Forelimb muscle (tissue), 1 donor: ENCODE measurements at places on chromosomes 12 and 14.
A peak's percentile ranks its signal among the peaks of the same experiment; 100 is the strongest.

GRCh38 chr14:30521899-30522736, 36.8 kb upstream of the G2E3 start:
- peak; percentile 16 for DNase-seq

DNA sequence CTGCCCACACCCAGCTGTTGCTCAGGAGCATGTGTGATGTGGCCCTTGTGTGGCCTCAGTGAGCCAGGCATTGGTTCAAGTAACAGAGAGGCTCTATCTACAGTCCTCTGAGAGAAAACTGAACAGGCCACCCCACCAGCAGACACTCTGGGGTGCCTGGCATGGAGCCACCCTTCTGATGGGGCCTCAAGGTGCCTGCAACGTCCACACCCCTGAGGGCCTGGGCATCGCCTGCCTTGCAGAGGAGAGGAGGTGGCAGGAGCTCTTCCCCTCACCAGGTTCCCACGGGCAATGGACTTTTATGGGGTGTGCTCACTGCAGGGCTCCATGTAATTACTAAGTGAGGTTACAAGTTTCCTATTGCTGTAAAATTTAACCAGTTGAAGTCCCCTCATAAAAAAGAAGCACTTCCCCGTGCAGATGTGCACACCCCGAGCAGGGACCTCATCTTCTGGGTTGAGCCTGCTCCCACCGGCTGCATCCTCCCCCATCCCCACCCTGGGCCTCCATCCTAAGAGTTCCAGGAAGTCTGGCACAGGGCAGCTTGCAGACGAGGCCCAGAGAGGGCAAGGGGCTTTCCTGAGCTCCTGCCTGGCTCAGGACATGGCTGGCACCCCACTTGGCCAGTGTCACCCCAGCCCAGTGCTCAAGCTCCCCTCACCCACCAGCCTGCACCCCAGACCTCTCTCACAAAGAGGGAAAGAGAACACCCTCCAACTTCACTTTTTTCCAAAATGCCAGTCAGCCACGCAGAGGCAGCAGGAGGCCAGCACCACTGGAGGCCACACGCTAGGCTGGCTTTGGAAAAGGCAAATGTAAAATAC, 270.4 kb upstream of the RTL1 start:
- no peak for DNase-seq

DNA sequence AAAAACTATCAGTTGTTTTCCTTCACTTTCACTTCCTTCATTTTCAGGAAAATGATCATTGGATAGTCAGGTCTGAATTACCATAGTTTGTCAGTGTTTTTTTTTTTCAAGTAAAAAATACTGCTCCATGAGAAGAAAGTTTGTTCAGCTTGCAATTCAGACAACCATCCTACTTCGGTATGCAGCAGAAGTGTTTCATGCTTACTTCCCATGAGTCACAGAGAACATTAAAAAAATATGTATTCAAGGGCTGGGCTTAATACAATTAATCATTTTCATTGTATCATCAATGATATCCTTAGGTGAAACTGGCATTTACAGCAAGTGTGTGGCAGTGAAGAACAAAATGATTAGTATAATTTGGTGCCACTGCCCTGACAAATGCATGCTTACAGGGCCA, 21.6 kb downstream of the PYM1 start:
- no peak for DNase-seq

DNA sequence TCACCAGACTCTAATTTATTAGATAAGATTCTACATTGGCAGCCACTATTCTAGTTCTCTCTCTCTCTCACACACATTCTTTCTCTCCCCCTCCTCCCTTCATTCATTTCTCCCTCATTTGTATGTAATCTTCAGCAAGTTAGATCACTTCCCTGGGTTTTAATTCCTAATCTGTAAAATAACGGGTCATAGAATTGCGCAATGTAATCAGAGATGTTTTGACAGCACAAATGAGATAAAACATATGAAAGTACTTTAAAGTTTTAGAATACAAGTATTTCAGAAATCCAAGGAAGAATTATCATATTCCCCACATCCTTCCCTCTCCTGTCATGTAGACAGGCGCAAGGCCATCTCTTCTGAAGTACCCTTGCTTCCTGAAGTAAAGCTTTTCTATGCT, 21.7 kb downstream of the STYK1 start:
- no peak for DNase-seq

GRCh38 chr12:16362550-16362949, 15.1 kb downstream of the MGST1 start:
- DNase-seq, result no peak

GRCh38 chr14:73235531-73236155, 1.7 kb upstream of the PAPLN start:
- no peak for DNase-seq

DNA sequence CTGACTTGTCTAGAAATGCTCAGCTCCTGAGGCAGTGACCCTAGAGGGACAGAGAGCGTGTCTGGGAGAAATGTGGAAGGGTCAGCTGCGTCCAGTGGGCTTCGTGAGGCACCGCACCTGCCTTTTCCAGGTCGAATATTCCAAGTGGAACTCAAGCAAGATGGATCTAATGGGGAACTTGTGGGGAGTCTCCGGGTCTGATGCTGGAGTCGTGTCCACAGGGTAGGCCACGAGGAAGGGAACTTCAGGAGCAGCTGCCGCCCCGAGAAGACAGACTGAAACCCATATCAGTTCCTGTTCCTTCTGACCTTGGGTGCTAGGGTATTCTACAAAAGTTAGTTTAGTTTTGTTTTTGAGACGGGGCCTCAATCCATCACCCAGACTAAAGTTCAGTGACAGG, 67.5 kb downstream of the TNFAIP2 start:
- no peak for DNase-seq

- no peak for DNase-seq
Observed at GRCh38 chr14:105883066-105884005, 357.0 kb downstream of the TMEM121 start.

GRCh38 chr14:105993814-105994213, 467.4 kb downstream of the TMEM121 start:
- no peak for DNase-seq

DNA sequence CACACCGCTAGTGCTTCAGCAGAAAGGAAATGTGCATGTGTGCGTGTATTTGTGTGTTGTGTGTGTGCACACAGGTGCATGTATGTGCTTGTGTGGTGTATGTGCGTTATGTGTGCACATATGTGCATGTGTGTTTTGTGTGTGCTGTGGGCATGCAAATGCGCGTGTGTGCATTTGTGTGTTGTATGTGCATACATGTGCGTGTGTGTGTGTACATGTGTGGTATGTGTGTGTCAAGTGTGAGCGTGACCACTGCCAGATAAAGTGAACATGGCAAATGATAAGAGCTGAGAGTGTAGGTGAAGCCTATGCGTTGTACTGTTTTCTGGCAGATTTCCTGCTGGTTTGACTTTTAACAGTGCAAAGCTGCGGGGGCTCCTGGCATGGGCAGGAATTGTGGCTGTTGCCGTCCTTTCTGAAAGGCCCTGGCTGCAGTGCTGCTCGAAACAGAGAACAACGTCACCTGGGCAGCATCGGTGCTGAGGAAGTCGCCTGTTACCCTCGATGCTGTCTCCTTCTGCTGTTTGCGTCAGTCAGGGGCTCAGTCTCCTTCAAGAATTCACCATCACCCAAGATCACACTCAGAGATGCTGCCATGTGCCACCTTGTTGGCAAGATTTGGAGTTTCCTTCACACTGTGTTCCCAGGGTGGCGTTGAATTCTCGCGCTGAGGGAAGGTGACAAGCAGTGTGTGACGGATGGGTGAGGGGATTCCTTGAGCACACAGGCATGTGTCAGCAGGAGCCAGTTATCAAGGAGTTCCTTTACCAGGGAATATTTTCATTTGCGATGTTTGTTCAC, 56.1 kb downstream of the ADGRD1 start:
- no peak for DNase-seq

DNA sequence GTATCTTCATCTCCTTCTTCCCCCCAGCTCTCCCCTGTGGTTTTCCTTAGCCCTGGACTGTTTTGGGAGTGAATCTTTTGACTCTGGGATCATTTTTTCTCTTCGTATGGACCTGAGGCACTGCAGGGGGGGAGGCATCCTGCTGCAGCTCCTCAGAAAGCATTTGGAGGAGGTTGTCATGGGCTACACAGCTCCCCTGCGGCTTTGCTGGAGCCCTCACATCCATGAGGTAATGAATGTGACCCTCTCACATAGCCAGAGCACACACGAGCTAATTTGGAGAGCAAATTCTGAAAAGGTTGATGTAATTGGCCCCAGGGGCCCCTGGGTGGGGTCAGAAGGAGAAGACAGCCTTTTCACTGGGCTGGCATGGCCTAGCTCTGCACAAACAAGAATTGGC, 110.9 kb downstream of the PAH start:
- DNase-seq, result no peak

DNA sequence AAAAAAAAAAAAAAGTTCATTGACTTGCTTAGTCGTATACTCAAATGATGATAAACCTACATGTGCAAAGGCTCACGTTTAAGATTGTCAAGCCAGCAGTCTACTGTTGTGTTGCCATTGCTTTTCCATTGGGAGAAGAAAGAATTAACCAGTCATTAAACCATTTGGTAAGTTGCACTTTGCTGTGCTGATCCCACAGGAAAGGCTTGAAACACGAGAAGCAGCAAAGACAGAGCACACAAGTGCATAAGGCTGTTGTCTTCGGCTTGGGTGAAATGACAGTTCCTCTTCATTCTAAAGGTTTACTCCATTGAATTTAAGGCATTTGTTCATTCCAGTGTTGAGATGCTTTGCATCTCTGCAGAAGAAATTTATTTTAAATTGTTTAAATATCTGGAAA, 50.1 kb downstream of the ZC3H14 start:
- DNase-seq, result no peak

DNA sequence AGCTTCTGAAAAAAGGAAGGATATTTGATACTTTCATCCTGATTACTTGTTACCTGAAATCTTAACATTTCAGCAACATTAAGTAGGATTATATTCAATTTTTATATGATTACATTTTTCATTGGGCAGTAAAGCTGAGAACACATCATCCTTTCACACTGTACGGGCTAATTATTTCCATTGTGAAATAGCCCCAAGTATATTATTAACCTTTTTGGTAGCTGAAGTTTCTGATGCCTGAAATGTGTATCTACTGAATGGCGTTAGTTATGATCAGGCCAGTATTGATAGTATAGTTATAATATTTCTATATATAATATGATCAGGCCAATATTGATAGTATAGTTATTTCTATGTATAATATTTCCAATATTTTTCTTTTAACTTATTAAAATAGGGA, 10.1 kb downstream of the SPATS2 start:
- no peak for DNase-seq

- DNase-seq, result peak; percentile 38
Observed at GRCh38 chr12:119804011-119804641, 73.0 kb downstream of the CIT start.

- DNase-seq, result no peak
Observed at GRCh38 chr14:104161602-104162367, 23.4 kb downstream of the KIF26A start.

- DNase-seq, result no peak
Observed at GRCh38 chr14:76826122-76826521, at the start of gene LRRC74A. TSS of gene LRRC74A (plus strand) at chr14:76826408. CDS start at chr14:76826698, 290 bp downstream.
